ENCODE measurements at places on chromosomes 12 and 14. TPM values are rescaled to one million over a fixed set of nuclear protein-coding genes. Genes with fewer than 3 reads are reported as not detected.

KERA gene
- total RNA-seq = 0.32 TPM

RPL10L gene
- 6.7 TPM for total RNA-seq

RNF31 gene
- 66.2 TPM for total RNA-seq

SLC48A1 gene
- total RNA-seq = 17.2 TPM

OR6C2 gene
- not detected for total RNA-seq

DUSP16 gene
- total RNA-seq = 61.8 TPM

CLEC4E gene
- not detected for total RNA-seq

SIX6 gene
- total RNA-seq = not detected

GRCh38 chr14:101223127-101223526, 319.6 kb upstream of the RTL1 start:
- no peak for DNase-seq

DNA sequence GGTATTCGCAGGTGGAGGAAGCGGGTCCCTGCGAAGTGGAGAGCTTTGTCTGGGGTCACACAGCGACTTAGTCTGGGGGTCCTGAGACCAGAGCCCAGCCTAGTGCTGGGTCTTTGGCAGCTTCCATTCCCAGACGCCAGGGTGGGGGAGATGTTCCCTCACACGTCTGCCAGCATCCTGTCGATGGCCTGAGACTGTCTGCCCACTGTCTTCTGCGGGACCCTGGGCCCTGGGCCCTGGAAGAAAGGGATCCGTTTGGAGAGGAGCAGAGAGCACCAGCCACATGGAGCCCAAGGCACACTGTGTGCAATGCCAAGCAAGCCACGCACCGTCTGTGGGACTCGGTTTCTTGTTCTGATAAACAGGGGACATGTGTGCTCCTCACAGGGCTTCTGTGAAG, 197.2 kb downstream of the KIF26A start:
- DNase-seq = no peak

GRCh38 chr12:93803424-93803807, 126.2 kb downstream of the CRADD start:
- no peak for DNase-seq

GRCh38 chr14:34496679-34497513, 34.9 kb upstream of the SPTSSA start:
- DNase-seq = peak; percentile 78

- no peak for DNase-seq
These were observed 174.0 kb downstream of the ITPR2 start for GRCh38 chr12:26658991-26659390.

DNA sequence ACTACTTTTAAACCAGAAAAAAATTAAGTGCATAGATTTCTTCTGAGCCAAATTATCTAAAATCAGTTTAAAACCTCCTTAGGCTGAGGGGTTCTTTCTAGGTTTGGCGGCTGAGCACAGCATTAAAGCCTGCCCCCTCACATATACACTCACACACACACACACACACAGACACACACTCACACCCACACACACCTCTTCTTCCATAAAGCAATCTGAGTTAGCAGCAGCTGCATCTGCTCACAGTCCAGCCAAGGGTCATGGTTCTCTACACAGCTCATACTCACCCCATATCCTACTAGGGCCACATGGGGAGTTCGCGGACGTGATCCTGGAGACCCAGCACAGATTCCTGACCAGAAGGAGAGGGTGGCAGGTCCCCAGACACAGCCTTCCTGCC, 12.4 kb downstream of the SYNDIG1L start:
- DNase-seq = no peak

DNA sequence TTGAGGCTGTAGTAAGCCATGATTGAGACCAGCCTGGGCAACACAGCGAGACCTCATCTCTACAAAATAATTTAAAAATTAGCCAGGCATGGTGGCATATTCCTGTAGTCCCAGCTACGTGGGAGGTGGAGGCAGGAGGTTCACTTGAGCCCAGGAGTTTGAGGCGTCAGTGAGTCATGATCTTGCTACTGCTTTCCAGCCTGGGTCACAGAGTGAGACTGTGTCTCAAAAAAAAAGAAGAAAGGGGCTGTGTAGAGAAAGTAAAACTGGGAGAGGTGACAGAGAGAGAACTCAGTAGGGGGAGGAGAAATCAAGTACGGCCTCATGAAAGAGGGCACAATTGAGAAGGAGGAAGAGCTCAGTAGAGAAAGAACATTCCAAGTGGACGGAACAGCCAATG, 12.4 kb downstream of the TECPR2 start:
- no peak for DNase-seq

- peak; percentile 27 for DNase-seq
These were observed 64.4 kb downstream of the ADGRD1 start for GRCh38 chr12:131018019-131018620.

DNA sequence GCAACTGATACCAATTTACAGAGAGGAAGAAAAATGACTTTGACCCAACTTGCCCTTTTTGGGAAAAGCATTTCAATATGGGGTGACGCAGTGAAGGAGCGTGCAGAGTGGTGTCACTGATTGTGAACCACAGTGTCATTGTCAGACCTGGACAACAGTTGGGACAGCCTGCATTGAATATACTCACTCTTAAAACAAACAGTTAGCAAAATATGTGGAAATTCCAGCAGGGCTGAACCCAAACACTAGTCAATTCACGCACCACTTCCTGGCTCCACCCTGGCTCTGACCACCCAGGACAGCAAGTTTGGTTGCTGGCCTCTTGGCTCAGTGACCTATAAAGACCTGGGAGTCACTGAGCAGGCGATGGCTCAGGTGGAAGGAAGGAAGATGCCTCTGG, 61.3 kb downstream of the NOS1 start:
- no peak for DNase-seq

GRCh38 chr14:68335312-68335711, 457.6 kb downstream of the ZFP36L1 start:
- no peak for DNase-seq

- no peak for DNase-seq
These were observed 76.3 kb downstream of the CACNA1C start for GRCh38 chr12:2129076-2129475.

DNA sequence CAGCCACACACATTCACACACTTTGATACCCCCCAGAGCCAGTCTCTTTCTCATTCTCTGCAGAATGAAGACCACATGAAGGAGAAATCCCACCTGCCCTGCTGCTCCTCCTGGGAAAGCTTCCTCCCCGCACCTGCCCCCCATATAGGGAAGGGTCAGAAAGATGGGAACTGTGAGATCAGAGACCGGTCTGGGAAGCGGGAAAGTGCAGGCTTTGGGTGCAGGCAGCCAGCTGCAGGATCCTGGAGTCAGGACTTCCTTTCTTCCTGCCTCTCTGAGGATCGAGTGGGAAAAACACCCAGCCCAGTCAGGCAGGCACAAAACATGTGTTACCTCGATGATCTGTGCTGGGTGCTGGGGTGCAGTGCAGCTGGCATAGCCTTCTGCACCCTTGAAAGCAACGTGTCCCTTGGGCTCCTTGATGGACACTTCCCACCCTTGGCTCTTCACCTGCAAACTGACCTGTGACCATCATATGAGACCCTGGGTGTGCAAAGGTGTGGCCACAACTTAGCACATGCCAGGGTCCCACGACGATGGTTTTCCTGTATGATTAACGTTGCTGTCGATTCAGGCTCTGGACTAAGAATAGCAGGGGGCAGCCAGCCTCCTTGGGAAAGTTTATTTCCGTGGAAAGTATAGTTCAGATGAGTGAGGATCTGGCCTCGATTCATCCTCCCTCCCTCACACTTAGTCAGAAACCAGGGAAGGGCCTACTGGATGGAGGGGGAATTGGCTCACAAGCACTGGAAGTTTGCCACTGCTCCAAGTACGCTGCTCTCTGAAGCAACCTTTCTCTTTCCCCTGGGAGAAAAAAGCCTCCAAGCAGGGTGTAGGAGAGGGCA, 105.4 kb upstream of the MED13L start:
- no peak for DNase-seq

DNA sequence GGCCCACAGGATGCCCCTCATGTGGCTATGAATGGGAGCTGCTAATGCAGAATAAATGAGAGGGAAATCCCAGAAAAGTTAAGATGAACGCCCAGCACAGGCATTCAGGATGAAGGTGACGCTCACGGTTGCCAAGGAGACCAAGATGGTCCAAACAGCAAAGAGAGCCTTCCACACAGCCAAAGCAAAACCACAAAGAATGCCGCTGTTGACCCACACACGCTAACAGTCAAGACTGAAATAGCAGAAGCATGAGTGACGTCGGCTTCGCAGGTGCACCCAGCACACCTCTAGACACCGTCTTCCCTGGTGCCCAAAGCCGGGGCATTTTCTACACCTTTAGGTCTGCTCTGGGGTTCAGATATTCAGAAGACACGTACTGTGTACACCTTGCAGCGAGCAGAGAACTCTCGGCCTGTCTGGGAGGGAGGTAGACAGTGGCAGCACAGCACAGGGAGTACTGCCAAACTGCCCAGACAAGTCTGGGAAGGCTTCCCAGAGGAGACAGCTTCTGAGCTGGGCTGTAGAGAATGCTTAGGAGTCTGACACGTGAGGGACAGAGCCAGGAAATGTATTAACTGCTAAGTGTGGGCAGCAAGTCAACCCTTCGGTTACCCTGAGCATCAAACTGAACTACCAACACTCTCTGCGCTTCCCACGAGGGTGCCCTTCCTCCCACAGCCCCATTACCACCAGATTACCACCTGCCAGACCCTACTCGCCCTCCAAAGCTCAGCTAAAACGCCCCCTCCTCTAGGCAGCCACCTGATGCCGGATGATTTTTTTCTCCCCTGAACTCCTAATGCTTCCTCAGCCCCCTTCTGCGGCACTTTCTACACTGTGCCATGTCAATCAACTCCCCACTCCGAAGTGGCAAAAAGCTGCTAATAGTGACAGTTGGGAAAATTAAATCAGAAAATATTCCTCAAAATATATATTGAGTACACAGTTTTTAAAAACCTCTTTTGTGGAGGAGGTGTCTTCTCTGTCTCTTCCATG, 50.1 kb downstream of the CCDC88C start:
- DNase-seq = peak; percentile 51

DNA sequence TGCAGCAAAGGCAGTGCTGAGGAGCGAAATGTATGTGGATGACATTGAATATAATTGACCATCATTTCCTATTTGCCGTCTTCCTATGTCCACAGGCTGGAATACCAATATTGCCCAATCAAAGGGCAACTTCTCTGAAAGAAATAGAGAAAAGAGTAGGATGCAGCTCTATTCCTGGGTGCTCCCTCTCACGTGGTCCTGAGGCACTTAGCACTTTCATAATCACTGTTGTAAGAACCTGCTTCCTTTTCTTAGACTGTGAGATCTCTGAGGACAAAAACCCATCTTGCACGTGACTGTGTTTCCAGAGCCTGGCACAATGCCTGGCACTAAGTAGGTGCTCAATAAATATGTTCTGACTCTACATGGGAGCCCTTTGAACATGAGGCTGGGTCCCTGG, 122.7 kb upstream of the CPM start:
- no peak for DNase-seq

DNA sequence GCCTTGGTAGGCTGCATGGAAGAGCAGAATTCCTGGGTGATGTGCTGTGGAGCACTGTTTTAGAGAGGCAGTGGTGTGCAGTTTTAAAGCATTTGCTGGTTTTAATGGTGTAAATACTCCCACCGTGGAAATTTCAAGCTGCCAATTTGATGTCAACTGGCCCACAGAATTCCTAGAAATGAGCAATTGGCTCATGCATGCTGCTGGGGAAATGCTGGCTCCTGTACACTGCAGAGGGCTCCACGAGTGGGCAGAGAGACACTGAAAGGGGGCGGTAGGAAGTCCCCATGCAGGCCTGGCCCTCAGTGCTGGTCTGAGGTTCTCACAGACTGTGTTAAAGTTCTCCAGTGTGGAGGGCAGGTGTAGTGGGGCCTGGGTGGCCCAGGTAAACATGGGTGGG, 99.4 kb upstream of the NTF3 start:
- no peak for DNase-seq

GRCh38 chr12:11577658-11578260, 71.7 kb upstream of the ETV6 start:
- DNase-seq = no peak

- DNase-seq = peak; percentile 86
These were observed 15.9 kb downstream of the RNASE2 start for GRCh38 chr14:20970983-20971704.

DNA sequence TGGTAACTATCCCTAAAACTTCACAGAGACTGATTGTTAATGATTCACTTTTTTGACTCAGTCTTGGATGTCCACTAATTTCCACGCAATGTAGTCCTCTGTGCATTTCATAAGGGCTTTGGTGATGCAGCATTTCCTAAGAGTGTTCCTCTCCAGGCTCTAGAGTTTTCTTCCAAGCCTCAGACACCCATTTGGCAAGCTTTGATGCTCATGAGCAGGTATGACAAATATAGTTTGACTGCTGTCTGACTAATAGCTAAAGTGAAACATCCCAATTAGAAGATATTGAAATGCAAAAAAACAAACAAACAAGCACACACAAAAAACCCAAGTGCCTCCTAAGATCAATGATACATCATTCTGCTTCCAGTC, 1.5 kb upstream of the VAMP1 start:
- DNase-seq = no peak

DNA sequence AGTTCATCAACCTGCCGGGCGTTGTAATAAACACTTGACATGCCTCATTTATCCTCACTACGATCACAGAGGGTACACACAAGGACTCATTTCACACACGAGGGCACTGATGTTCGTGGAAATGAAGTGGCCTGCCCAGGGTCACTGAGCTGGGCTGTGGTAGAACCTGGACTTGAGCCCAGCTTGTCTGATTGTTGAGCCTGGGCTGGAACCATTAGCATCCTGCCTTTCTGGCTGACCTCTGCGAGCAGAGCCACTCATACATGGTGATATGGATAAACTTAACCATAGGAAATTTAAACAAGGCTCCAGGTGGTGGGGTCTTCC, 16.6 kb upstream of the JDP2 start:
- no peak for DNase-seq

DNA sequence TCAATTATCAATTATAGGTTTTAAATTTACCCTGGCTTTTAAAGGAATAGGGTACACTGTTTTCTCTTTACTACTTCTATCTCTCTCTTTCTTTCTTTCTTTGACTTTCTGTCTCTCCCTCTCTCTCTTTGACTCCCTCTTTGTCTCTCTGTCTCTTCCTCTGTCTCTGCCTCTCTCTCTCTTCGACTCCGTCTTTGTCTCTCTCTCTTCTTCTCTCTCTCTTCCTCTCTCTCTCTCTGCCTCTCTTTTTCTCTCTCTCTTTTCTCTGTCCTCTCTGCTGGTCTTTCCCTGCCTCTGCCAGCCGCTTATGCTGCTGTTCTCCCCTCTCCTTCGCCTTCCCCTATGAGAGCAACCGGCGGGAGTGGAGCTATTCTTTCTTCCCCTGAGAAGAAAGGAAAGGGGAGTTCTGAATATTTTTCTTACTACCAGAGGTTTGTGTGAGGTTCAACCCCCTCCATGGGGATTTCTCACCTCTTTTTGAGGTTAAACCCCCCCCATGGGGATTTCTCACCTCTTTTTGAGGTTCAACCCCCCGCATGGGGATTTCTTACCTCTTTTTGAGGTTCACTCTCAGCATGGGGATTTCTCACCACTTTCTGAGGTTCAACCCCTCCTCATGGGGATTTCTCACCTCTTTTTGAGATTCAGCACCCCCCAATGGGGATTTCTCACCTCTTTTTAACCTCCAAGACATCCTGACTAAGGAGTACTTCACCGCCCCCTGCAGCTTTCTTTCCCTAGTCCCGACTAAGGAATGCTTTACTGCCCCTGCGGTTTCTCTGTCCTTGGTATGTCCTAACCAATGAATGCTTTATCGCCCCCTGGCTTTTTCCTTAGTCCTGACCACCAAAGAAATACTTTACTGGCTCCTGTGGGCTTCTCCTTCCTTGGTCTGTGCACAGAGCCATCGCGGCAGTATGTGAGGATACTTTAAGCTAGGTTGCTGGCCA, 27.4 kb upstream of the DDHD1 start:
- DNase-seq = no peak

- no peak for DNase-seq
These were observed 16.3 kb downstream of the ASB2 start for GRCh38 chr14:93960108-93960475.

All from mucosa of descending colon (tissue), 3 donors.